ENCODE measurements at places on chromosomes 7 and 10.

DNA sequence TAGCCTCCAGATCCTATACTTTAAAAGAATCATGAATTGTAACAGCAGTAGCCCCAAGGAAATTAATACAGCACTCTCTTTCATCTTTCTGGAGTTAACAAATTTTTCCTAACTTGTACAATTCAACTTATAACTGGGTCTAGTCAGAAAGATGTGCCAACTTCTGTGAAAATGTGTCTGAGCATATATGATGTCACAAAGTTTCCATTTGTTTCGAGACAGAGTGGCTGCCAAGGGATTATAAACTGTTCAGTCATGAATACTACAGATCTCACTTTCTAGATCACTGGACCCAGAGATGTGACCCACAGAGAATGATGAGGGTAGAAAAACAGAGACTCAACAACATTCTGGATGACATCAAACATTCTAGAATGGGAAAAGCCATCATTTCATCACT, 249.2 kb upstream of the PHF14 start:
- no peak for DNase-seq

GRCh38 chr7:13856012-13856411, 133.5 kb downstream of the ETV1 start:
- DNase-seq, result no peak

DNA sequence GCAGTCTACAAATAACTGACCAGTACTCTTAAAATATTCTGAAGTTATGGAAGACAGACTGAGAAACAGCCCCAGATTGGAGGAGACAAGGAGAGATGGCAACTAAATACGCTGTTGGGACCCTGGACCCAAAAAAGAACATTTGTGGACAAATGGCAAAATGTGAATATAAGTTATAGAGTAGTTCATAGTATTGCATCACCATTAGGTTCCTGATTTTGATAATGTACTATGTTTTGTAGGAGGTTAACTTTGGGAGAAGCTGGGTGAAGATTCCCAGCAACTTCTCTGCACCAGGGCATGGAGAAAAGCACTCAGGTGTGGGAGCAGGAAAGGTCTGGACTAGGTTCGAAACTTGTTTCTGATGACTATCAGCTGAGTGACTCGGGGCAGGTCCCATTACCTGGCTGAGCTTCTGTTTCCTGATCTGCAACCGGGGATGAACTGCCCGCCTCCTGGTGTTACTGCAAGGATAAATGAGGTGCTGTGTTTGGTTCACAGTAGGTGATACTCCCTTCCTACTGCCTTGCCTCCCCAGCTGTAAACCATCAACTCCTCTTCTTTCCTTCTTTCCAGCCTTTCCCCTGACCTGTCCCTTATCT, 48.2 kb downstream of the EEPD1 start:
- no peak for DNase-seq

- DNase-seq, result no peak
These were observed 24.2 kb downstream of the AKR1B1 start for GRCh38 chr7:134434701-134435100.

DNA sequence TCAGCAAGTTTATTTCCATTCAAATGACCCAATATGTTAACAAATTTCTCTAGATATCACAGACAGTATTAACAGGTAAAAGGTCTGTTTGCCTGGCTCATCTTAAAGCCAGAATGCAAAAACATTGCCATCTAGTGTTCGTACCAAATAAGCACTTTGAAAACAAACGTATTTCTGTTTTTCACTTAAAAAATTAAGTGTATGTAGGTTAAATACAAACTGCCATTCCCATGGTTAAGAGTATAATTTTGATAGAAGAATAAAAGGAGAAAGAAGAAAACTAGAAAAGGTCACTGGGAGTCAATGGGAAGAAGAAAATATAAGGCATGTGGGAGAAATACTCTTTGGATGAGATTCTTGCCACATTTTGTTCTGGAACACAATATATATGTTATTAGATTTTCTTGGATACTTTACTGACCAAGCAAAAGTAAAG, 51.0 kb downstream of the ORC5 start:
- DNase-seq, result no peak

- no peak for DNase-seq
These were observed 1073.9 kb downstream of the NXPH1 start for GRCh38 chr7:9507290-9507689.

DNA sequence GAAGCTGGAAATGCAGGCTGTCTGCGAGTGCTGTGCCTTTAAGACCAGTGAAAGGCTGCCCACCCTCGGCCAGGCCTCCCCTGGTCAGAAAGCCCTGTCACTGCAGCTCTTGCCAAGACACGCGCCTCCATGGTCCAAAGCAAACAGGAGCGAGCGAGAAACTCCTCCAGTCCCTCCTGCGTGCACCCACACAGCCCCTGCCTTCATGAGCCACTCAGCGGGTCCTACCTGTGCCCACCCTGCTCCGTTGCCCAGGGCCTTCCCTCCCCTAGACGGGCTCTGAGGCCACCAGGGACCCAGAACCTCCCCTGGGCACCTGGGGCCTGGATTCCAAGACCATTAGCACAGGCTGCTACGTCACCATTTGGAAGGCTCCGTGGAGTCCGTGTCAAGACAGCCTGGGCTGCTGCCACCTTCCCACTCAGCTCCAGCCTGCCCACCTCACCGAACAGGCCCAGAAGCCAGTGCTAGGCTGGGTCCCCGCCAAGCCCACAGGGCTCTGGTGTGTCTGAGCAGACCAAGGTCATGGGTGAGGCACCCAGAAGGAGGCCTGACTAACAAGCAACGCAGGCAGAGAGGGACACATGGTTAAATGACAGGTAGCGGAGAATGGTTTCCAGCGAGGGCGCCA, 144.5 kb downstream of the NEURL1 start:
- no peak for DNase-seq

DNA sequence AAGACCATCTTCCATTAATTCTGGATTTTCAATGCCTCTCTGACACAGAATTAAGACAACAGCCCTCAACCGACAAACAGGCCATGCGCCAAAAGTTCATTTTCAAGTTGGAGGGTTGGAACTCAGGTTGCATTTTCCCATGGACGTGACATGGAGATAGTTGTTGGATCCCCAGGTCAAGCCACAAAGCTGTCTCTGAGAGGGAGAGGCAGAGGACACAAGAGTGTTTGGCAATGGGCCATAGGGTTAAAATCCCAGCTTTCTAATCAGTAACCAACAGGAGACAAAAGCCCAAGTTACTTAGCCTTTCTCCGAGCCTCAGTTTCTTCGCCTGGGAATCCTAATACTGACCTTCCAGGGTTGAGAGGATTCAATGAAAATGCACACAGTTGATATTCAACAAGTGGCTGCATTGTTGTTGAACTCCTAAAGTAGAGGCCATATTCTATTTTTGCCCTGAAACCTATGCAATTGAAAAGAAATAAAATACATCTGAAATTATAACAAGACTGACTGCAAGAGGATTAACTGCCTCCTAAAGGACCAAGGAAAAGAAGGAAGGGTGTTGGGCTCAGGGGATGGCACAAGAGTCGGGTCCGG, 44.3 kb downstream of the SORBS1 start:
- no peak for DNase-seq

- DNase-seq, result no peak
These were observed 171.7 kb upstream of the INSYN2A start for GRCh38 chr10:127368101-127368500.

GRCh38 chr10:106513352-106513771, 651.1 kb downstream of the SORCS1 start:
- no peak for DNase-seq
